ENCODE measurements at places on chromosomes 6 and 20. TPM values are rescaled to one million over a fixed set of nuclear protein-coding genes. Genes with fewer than 3 reads are reported as not detected.

Gene HLA-DQB2
- 1.4 TPM for total RNA-seq

Gene SSTR4
- total RNA-seq: not detected

Gene SIRPA
- total RNA-seq: 25.9 TPM

Gene SYNCRIP
- total RNA-seq: 71.8 TPM

Data from heart right ventricle (tissue), 16 donors.